ENCODE measurements at places on chromosomes 12 and 14.

DNA sequence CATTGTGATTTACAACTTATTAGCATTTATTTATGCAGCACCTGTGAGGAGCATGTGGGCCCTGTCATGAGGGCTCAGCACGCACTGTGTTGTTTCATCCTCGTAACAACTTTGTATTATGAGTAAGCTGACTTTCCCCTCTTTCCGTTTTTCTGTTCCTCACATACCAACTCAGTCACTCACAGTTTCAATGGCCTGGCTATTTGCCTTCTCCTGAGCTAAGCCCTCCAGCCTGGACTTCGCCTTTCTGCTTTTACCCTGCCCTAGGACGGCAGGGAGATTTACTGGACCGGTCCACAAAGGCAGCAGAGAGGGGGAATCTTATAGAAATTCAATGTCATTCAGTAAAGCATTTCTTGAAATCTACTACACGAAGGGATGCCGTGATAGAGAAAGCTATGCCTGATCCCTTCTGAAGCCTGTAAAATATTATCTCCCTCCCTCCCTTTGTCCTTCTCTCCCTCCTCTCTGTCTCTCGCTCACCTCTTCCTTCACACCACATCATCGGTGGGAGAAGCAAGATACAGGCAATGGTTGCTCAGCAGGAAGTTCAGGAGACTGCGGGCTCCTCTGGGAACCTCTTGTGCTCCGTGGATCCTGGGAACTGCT is 219.2 kb upstream of the TBX3 start:
- DNase-seq, result peak; percentile 51

DNA sequence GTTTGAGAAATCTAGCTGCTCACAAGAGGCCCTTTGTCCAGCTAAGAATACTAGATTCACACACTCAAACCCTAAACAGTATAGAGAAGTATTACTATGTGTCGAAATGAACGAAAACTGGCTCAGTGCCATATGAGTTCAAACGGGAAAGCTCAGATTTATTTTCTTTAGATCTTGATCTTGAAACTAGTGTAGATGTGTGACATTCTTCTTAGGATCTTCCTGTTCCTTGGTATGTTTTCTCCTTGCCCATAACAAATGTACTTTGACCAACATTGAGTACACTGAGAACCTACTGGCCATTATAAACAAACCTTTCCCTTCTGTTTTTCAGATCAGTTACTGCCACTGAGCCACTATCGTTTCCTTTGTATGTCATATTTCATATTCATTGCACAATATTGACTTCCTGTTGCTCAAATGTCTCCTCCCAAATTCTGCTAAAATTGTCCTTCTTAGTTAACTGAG is 21.3 kb downstream of the MYBPC1 start:
- no peak for DNase-seq

DNA sequence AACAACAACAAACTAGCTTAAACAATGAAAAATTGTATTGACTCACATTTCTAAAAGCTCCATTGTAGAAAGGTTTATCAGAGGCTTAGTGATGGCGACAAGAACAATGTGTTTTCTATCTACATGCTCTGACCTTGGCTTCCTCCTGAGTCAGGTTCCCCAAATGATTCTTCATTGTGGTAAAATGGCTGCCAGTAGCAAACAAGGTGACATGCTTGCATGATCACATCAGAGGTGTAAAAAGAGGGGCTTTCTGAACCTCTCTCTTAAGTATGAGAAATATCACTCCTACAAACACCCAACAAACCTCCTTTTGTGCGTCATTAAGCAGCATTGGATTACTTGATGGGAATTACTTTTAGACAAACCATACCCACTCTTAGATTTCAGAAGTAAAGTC is 252.4 kb upstream of the SYT1 start:
- DNase-seq, result no peak

GRCh38 chr12:99521664-99522063 is 125.9 kb upstream of the GARIN6 start:
- no peak for DNase-seq

- DNase-seq, result peak; percentile 24
Measured at GRCh38 chr12:109432842-109433304, 44.2 kb downstream of the KCTD10 start.

GRCh38 chr14:45177076-45177475 is 41.3 kb downstream of the FANCM start:
- DNase-seq, result peak; percentile 75

DNA sequence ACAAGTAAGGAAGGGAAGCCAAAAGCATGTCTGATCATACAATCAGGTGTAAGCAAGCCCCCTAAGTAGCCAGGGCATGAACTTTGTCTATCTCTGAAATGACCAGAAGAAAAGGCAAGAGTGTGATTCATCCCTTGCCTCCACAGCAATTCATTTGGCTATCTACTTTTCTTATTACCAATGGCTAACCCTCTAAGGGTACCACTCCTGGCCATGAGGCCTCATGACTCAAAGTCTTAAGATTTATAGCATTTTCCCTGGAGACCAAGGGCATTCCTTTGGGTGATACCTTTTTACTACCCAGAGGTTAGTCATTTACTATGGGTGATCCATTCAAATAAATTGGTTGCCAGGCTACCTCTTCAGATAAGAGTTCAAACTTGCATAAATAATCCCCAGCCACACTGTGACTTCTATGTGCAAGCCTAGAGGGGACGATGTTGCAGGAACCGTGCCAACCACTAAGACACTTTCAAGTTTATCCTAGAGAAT is 1.5 kb upstream of the LGALS3 start:
- DNase-seq, result no peak

GRCh38 chr14:97413022-97413539 is 615.9 kb downstream of the VRK1 start:
- DNase-seq, result no peak

DNA sequence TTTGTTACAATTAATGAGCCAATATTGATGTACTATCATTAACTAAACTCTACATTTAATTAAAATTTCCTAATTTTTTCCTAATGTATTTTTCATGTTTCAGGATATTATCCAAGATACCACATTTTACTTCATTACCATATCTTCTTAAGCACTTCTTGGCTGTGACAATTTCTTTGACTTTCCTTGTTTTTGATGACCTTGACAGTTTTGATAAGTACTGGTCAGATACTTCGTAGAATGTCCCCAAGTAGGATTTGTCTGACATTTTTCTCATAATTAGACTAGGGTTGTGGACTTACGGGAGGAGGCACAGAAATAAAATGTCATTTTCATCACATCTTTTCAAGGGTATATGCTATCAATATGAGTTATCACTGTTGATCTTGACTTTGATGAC is 700.9 kb downstream of the BCL11B start:
- DNase-seq, result no peak

GRCh38 chr14:92458136-92459029 is 55.2 kb upstream of the RIN3 start:
- no peak for DNase-seq

- DNase-seq, result no peak
Measured at GRCh38 chr12:71439613-71440344, at the start of gene LGR5. Gene LGR5, plus strand, starts transcription at chr12:71439798. Its CDS starts 283 bp downstream, at chr12:71440081.

DNA sequence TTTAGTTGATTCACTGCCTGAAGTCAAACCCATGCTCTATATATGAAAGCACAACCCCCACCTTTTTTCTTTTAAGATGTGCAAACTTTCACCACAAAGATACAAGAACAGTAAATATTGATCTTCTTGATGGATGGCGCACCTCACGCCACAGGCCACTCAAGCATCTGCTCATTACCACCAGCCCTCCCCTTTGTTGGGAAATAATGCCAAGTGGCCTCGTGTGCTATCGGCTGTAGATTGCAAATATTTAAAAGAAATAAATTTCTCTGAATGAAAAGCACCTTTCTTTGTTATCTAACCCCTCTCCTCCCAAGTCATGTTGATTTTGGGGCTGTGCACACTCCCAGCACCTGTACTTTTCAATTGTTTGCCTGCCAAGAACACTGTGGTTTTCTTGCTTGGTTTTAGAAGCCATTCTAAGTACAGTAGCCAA is 122.7 kb downstream of the C12orf42 start:
- no peak for DNase-seq

DNA sequence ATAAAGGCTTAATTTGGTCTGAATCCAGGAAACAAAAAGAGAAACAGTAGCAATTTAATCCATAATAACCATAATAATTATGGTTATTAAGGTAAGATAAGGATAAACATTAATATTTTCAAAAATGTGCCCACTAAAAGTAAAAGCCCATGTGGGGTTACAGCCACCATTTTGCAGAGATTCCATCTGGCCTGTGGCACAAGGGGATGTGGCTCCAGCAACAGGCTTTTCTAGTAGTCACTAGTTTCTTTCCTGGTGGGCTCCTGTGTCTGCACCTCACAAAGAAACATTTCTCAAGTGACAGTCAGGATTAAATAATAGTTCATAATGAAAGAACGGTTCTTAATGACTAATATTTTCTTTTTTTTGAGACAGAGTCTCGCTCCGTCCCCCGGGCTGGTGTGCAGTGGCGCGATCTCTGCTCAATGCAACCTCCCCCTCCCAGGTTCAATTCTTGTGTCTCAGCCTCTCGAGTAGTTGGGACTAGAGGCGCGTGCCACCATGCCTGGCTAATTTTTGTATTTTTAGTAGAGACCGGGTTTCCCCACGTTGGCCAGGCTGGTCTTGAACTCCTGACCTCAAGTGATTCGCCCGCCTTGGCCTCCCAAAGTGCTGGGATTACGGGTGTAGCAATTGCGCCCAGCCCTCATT is 32.2 kb downstream of the GPR19 start:
- no peak for DNase-seq

GRCh38 chr14:77529213-77529612 is 30.6 kb upstream of the ISM2 start:
- DNase-seq, result no peak

DNA sequence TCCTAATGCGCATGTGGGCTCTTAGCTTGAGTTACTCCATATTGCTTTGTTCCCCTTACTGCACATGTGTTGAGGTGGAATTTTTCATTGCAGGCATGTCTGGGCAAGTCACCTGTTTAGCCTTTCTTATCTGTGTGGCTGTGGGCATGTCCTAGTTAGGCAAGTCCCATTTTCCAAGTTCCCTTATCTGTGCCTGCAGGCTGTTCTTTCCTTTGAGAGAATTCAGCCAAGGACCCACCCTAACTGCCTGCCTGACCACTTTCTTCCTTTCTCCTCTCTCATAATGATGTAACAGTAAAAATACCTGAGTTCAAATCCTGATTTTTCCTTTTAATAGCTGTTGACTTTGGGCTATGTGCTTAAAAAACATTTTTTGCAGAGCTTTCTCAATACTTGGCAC is 870.6 kb downstream of the NRXN3 start:
- DNase-seq, result no peak

DNA sequence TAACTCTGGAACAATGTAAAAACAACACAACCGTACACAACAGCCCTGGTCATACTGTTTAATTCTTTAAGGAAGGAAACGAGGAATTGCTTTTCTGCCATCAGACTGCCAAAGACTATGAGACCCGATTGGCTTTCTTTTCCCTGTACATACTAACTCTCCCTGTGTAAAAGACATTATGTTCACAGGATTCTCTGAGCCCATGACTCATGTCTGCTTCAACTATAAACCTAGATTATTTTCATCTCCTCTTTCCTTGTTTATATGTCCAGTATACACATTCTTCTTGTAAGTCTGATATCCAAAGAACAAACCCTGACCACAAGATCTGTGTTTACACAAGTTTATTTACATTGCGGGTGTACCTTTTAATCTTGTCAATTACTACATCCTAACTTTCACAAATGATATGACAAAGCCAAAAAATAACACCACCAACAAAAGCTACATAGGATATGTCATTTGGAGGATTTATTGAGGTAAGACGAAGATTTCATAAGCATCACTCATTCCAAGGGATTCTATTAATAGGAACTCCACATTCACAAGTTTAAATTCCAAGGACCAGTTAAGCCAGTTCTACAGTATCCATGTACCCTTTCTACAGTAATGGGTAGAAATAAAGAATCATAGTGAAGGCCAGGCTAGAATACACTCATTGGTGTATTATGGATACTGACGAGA is 67.3 kb downstream of the STXBP6 start:
- no peak for DNase-seq

- no peak for DNase-seq
Measured at GRCh38 chr14:101947577-101947903, 16.8 kb upstream of the DYNC1H1 start.

GRCh38 chr14:36661506-36662257 is at the start of gene PAX9:
Gene PAX9, plus strand, starts transcription at chr14:36661860. Its CDS starts 230 bp downstream, at chr14:36662090.
- no peak for DNase-seq

GRCh38 chr14:36518031-36518585 is 1.9 kb downstream of the NKX2-1 start:
- DNase-seq, result no peak

GRCh38 chr12:6528539-6529235 is 5.6 kb upstream of the GAPDH start:
- DNase-seq, result no peak

- no peak for DNase-seq
Measured at GRCh38 chr12:54261815-54262402, 18.0 kb downstream of the CBX5 start.

- DNase-seq, result no peak
Measured at GRCh38 chr14:97177635-97178034, 380.5 kb downstream of the VRK1 start.

GRCh38 chr12:6620137-6620884 is 13.1 kb upstream of the CHD4 start:
- no peak for DNase-seq

DNA sequence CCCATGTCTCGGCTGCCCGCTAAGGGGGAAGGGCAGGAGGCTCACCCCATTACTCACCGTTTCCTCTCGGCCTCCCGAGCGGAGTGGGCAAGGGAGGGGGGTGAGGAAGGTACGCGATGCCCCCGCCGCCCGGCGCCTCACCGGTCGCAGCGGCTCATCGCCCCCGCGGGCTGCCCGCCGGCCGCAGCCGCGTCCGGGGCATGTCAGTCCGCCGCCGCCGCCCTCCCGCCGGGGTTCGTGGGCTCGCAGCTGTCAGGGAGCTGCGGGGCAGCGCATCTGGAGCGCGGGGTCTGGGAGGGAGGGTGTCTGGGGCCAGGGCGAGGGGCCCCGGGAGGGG is 461 bp downstream of the SLC8A3 start:
- DNase-seq, result no peak

DNA sequence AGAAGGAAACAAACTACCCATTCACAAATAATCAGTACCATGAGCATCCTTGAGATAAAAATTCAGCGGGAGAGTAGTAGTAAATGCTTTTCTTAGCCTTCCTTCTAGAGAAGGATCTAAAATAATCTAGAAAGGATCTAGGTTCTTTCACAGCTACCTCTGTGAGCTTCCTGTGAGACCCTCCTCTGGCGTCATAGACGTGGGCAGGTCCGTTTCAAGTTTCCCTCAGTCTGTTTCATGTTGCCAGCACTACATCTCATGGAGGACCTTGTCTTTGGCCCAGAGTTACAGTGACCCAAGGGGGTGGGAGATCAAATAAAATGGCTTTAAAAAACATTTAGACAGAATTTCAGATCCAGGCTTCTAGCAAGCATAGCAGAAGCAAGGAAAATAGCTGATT is 13.6 kb downstream of the DAAM1 start:
- DNase-seq, result no peak

DNA sequence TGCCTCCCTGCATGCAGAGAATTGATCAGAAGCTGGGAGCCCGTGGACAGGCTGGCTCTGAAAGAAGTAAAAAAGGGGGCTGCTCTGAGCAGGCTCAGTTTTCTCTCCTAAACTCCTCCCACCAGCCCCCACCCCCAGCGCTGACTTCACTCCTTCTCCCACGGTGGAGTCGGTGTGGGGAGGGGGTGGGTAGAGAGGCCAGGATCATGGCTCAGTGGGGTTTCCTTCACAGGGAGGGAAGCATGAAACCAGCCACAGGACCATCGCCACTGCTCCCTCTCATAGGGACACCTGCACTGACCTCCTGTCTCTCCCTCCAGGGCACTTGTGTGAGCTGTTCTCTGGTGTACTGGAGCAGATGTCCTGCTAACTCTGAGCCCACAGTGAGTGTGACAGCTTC is 78.9 kb downstream of the STAB2 start:
- no peak for DNase-seq

- DNase-seq, result peak; percentile 34
Measured at GRCh38 chr14:25150934-25151790, 101.2 kb upstream of the STXBP6 start.
